Neural crest cell (in vitro differentiated cells): ENCODE measurements at places on chromosomes 12 and 14.

GRCh38 chr12:45256721-45257120 lies 40.8 kb downstream of the ANO6 start:
- DNase-seq: no peak

GRCh38 chr12:99495799-99496198 lies 151.8 kb upstream of the GARIN6 start:
- no peak for DNase-seq

DNA sequence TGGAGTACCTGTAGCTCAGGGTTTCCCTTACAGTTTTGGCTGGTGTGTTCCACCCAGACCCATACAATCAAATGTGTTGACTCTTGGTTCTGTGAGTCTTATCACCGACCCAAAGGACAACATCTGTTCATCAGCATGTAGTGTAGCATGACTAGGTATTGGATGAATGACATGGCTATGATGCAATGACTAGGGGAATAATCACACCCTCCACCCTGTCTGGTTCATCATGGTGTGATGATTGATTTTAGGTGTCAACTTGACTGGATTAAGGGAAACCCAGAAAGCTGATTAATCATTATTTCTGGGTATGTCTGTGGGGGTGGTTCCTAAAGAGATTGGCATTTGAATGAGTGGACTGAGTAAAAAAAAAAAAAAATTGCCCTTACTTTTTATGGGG lies 311.3 kb downstream of the DPF3 start:
- no peak for DNase-seq

GRCh38 chr12:92530706-92531105 lies 172.1 kb upstream of the PLEKHG7 start:
- no peak for DNase-seq

- no peak for DNase-seq
Observed at GRCh38 chr12:107057071-107057834, 36.1 kb downstream of the CRY1 start.

DNA sequence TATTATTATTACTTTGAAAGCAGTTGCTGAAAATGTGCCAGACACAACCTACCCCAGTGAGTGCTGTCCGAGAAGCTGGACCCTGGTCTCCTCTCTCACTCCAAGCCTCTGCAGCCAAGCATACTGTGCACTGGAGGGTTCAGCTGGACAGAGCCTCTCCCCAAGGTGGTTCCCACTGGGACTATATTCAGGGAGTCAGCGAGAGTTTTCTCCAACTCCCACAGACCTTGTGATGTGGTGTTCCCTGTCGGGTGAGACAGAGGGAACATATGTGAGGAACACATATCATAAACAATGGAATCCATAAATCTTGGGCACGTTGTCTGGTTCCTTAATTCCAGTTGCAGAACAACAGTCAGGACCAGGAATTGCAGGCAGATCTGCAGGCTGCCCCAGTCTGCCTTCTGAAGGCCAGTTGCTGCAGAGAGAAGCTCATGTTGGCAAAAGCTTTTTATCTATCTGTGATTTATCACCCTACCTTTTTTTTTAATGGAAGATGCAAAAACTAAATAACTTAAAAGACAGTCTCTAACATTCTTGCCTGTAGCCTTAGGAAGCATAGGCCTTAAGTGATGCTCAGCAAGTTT lies 619.8 kb upstream of the TBX3 start:
- DNase-seq: no peak

DNA sequence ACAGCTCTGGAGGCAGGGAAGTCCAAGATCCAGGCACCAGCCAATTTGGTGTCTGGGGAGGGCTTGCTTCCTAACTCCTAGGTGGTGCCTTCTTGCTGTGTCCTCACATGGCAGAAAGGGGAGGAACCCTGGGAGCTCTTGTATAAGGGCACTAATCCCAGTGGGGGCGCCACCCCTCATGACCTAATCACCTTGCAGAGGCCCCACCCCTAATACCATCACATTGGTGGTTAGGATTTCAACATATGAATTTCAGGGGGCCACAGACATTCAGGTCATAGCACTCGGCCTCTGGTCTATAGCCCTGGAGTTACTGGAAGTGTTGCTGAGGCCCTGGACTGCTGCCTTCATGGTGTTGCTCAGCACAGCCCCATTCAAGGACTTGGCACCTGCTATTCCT lies 14.6 kb downstream of the PSMD9 start:
- DNase-seq: no peak

- no peak for DNase-seq
Observed at GRCh38 chr12:116144384-116144783, 133.1 kb downstream of the MED13L start.

DNA sequence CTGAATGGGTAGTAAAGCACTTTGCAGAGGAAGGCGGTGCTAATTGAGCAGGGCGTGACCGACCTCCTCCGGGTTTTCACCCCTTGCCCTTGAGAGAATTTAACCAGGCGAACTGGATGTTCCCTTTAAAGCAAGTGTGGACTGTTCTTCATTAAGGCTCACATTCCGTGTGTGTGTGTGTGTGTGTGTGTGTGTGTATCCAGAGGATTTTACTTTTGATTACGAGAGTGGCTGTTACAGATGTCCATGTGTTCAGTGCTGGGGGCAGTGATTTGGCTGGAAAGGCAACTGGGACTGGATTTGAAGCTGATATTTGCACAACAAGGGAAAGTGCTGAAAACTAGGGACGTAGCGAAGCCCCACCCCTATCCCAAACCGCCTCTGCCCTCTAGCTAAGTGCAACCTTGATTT lies 2.2 kb downstream of the TMEM132C start:
- no peak for DNase-seq

GRCh38 chr12:6890789-6891645 lies 13.6 kb upstream of the LRRC23 start:
- peak; percentile 99 for DNase-seq

- DNase-seq: no peak
Observed at GRCh38 chr12:54980341-54980740, 4.2 kb downstream of the TESPA1 start.

GRCh38 chr12:110280779-110281548 lies at the start of gene ATP2A2:
Gene ATP2A2, plus strand, starts transcription at chr12:110281247. Its CDS starts 543 bp downstream, at chr12:110281790.
- DNase-seq: peak; percentile 82

GRCh38 chr12:131229426-131230339 lies 276.0 kb downstream of the ADGRD1 start:
- DNase-seq: no peak

GRCh38 chr14:93970965-93971634 lies 5.3 kb downstream of the ASB2 start:
- DNase-seq: no peak

DNA sequence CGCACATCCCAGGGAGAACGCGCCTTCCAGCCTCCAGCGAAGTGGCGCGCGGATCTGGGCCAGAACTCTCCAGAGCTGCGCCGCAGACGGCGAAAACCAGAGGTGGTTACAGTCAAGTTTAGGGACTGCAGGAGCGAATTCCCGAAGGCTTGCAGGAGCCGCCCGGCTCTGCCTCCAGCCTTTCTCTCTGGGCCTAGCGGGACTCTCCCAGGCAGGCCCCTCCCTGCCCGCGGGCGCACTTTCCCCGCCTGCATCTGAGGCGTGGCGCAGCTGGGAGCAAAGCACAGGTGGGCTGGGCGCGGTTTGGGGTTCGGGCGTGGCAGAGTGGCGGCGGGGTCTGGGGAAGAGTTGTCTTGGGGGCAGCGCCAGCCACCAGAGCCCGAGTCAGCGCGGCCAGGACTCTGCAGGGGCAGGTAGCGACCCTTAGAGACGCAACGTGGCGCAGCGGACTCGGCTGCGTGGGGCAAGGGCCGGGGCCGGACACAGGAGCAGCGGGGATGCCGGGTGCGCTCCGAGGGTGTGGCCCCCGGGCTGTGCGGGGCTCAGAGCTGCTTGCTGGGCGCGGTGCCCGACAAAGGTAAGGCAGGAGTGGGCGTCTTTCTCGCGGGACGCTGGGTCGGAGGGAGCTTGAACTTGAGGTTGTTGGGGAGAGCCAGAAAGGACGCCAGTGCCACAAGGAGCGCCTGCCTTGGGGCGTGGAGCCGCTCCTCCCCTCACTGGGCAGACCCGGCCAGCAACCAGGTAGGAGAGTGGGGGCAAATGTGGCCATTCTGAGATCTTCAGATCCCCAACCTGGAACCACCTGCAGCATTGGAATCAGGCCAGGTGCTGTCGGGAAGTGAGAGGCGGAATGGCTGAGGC lies 1126.0 kb downstream of the AACS start:
- DNase-seq: peak; percentile 5

GRCh38 chr14:29062466-29062865 lies 295.9 kb downstream of the FOXG1 start:
- no peak for DNase-seq

GRCh38 chr12:42086031-42086430 lies 58.6 kb downstream of the GXYLT1 start:
- DNase-seq: no peak

- no peak for DNase-seq
Observed at GRCh38 chr12:49227713-49228112, 37.2 kb upstream of the TUBA1C start.

DNA sequence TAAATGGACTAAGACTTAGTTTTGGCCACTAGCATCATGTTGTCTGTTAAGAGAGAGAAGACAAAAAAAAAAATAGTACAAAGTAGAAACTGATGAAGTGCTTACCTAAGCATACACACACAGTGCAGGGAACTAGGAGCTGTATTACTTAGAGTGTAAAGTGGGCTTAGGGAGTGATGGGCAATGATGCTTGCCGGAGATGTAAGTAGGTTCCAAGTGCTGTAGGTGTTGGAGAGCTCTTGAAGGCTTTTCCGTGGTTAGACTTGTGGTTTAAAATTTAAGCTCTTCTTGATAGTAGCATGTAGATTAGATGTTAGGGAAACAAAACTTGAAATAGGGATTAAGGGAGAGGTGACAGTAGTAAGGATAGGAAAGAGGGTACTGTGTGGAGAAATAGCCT lies 34.7 kb downstream of the MIA2 start:
- no peak for DNase-seq

DNA sequence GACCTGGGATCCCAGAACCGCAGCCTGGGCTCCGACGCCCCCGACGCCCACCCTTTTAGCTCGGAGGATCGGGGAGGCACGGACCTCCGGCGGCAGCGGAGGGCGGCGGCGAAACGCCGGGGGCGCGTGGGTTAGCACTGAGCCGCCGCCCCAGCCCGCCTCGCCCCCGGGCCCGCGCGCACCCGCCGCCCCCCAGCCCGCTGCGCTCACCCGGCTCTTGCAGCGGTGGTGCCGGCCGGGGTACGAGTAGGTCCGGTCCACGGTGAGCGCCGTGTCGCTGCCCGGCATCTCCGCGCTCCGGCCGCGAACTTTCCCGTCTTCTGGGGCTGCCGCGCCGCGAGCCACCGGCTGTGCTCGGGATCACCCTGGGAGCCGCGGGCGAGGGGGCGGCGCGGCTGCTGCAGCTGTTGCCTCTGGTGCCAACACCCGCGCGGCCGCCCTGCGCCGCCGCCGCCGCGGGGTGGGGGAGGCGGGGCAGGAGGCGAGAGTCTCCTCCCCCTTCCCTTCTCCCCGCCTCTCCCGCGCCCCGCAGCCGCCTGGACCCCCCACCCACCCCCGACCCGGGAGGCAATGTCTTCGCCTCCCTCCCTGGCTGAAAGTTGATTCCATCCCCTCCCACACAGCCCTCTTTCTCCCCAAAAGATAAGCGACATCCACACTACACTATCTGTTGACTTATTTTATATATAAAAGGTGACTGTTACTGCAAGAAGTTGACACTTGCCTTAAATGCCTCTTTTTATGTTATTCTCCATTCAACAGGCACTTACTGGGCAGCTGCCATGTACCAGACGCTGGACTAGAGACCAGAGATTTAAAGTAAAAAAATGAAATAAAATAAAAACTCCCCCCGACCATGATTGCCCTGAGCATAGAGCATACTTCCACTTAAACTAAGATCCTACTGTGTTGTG lies at the start of gene TMCC3:
Gene TMCC3, minus strand, starts transcription at position 415 of the 914 bp plus-strand sequence. Its CDS starts 127 bp downstream, at position 288.
- peak; percentile 41 for DNase-seq

GRCh38 chr12:56998981-56999380 lies 7.4 kb downstream of the ZBTB39 start:
- DNase-seq: no peak

- DNase-seq: no peak
Observed at GRCh38 chr14:105294142-105294597, 6.6 kb downstream of the BRF1 start.

DNA sequence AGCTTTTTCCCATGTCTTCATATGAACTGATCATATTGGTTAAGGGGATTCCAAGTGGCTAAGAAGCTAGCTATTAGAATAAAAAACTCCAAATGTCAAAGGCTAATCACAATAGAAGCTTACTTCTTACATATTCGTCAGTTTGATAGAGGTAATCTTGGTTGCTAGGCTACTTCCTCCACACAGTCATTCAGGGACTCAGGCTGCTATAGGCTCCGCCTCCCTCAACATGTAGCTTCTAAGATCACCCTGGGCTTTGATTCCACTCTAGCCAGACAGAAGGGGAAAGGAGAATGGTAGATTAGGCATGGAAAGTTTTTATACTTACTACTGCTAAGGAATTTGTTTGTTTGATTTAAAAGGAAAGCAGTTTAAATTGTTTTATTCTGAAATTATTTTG lies 207.9 kb downstream of the EFCAB11 start:
- DNase-seq: no peak

GRCh38 chr12:119692997-119693396 lies 25.1 kb downstream of the PRKAB1 start:
- no peak for DNase-seq

DNA sequence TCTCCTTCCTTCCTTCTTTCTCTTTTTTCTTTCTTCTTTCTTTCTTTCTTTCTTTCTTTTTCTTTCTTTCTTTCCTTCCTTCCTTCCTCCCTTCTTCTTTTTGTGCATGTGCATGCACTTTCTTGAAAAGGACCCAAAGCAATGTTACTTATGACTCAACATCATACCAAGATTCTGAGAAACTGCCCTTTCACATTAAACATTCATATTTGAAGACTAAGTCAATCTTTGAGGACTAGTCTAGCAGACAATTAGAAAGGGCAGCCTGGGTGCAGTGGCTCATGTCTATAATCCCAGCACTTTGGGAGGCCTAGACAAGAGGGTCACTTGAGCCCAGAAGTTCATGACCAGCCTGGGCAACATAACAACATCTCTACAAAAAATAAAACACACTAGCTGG lies 212.8 kb upstream of the KITLG start:
- no peak for DNase-seq

- DNase-seq: no peak
Observed at GRCh38 chr12:55067701-55068100, 47.9 kb downstream of the NEUROD4 start.

GRCh38 chr12:9049520-9050133 lies 60.3 kb downstream of the KLRG1 start:
- no peak for DNase-seq

- DNase-seq: no peak
Observed at GRCh38 chr12:68904351-68904962, 28.5 kb downstream of the CPM start.

GRCh38 chr14:104222396-104223036 lies 84.1 kb downstream of the KIF26A start:
- no peak for DNase-seq

GRCh38 chr12:100544165-100544564 lies 29.3 kb upstream of the GAS2L3 start:
- DNase-seq: no peak
